ENCODE measurements at places on chromosomes 7 and 10.

DNA sequence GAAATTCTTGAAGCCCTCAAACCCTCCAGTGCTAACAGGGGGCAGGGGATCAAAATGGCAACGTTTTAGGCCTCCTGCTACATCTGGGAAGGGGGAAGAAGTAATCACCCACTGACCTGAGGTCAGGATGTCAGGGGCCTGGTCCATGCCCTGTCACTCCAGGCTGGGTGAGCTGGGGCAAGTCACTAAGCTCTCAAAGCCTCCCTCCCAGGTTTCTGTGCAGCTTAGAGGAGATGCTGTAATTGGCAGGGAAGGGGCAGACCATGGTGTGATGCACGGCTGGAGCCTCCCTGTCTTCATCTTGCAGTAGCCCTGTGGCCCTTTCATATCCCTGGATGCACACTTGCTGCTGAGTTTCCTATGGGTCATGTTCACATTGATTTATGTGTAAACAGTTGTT lies 27.2 kb downstream of the LEP start:
- DNase-seq: no peak

DNA sequence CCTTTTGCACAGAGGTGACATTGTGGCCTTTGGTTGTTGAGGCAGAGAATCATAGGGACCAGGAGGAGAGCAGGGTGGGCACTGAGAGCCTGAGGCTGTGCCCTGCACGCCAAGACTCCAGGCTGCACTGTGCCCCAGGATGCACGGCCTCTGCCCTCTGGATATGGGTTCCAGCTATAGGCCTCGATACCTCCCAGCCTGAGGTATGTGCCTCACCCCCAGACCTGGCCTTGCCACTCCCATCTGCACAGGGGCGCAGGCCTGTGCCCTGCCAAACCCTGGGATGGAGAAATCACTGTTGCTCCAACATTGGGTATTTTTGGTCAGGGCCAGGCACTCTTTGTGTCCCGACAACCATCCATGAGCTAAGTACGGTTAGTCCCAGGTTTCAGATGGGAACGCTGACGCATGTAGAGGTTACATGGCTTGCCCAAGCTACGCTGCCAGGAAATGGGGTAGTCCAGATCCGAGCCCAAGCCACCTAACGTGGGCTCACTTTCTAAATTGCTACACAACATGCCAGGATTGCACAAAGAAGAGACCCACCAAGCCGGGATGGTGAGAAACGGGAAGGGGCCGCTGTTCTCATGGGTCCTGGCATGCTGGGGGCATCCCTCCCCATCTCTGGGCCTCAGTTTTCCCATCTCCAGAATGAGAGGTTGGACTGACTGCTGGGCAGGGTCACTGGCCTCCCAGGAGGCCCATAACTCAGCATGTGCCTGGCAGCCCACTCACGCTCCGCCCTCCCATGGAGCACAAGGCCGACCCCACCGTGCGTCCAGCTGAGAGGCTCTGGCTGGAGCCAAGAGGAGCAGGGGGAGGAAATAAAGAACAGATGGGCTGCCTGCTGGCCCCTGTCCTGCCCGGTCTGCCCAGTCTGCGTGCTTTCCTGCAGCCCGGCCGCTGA lies 44.2 kb downstream of the ZCCHC24 start:
- DNase-seq: peak; percentile 56

GRCh38 chr10:132588301-132589013 lies 50.9 kb downstream of the INPP5A start:
- no peak for DNase-seq

DNA sequence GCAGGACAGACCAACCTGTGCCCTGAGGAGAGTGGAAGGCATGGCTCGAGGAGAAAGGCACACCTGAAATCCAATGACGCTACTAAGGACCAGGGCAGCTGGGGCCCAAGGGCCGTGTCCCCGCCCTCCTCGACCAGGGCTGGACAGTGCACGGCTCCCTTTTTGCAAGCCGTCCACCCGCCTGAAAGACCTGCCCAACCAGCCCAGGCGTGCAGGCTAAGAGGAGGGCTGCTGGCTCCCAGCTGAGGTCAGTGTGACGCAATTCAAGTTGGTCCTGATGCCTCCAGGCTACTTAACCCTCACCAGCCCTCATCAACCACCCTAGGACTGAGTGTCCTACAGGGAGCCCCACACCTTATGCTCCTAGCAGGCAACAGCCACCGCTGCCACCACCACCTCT lies 69.3 kb downstream of the DLG5 start:
- no peak for DNase-seq

- no peak for DNase-seq
These were observed 132.9 kb downstream of the ATXN7L1 start for GRCh38 chr7:105743351-105744090.

DNA sequence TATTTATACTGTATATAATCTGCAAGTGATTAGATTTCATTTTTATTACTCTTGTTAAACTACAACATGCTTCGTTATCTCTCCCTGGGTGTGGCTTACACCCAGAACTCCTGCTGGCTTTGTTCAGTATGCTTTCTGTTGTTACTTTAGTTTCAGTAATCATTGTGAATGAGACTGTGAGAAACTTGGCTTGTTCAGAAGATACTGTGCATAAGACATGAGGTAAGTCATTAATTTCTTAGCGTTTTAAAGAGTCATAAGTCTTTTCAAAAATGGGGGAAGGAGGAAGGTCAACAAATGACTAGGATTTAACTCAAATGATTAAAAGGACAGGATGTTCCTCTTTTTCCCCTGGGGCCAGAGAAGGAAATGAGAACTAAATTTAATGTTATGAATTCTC lies 11.6 kb upstream of the ADD3 start:
- no peak for DNase-seq

GRCh38 chr7:24381894-24382505 lies 98.0 kb downstream of the NPY start:
- DNase-seq: peak; percentile 50

DNA sequence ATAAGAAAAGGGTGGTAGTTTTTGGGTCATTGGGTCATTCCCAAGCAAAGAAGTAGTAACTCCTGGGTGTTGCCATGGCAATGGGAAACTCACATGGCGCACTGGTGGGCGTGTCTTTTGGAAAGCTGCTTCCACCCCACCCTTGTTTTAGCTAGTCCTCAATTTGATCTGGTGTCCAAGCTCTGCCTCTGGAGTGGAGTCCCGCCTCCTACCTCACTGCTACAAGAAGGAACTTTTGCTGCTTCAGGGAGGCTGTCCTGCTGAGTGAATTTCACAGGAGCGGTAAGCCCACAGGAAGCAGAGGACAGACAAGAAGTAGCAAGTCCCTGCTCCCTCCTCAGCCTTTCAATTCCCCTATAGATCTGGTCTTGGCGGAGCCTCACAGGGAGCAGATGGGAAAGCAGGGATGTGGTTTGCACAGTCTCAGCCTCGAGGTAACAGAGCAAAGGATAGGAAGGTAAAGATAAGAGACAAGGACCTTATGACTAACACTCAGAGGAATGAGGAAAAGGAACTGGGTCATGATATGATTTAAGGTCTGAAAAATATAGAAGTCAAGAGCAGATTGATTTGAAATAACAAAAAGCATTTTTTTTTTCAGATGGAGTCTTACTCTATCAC lies 700.3 kb downstream of the TNS3 start:
- peak; percentile 69 for DNase-seq

DNA sequence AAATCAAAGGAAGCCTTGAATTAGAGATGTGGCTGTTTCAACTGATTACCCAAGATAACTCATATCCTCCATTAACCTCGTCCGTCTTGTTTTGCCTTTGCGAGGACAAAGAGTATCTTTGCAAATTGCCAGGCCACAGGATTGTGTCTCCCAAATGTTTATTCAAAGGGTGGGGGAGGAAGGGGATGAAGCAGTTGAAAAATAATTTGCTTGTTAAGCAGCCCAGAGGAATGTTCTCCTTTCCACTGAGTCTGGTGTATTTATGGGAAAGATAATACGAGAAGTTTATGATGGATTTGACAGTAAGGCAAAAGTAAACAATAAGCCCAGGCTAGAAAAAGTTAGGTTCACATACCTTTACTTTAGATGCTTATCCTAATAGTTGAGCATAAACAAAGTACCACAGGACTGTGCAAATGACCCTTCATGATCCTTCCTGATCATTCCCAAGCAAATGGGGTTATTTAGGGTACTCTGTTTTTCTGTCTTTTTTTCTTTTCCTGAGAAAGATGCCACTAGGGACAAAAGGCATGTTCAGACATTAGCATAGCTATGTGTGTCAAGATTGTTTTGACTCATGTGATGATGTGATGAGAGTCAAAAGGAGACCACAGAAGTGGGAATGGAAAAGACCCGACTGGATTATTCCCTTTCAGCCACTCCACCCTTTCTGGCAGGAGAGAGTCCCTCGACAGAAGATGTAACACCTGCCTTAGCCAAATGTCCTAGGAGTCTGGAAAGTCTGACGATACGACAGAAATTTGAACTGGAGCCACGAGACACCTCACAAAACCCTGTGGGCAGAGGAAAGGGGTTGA lies 243.0 kb upstream of the GLI3 start:
- DNase-seq: no peak

DNA sequence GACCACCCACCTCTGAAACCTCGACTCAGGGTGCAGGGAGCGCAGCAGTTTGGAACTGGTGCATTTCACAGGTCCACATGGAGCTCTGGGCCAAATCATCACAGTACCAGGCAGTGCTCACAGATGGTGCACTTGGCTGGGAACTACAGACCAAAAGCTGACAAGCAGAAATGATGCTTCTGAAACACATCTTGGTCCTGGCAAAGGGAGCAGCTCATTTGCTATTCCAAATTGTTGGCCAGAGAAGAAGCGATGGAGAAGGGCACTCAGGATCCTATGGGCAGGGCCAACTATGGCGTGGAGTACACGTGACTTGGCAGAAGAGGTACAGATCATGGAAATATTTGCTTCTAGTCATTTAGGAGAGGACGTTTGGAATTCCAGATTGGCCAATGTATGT lies 383.9 kb downstream of the CALN1 start:
- DNase-seq: no peak

- DNase-seq: peak; percentile 60
These were observed 17.6 kb upstream of the ELOVL3 start for GRCh38 chr10:102208311-102209035.

DNA sequence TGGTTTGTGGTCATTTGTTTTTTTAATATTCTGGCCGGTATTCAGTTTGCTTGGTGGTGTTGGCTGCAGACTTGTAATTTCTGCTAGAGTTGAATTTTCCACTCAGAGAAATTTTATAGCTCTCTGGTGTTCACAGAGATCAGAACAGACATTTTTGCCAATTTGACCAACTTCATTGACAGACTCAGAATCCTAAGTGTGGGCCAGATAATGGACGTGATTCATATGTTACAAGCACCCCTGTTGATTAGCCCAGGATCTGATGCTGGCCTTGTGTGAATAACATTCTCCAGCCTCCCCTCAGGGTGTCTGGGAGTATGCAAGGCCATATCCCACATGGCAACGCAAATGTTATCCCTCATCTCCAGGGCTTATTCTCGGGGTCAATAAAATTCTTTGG lies 283.8 kb downstream of the C7orf25 start:
- DNase-seq: no peak

DNA sequence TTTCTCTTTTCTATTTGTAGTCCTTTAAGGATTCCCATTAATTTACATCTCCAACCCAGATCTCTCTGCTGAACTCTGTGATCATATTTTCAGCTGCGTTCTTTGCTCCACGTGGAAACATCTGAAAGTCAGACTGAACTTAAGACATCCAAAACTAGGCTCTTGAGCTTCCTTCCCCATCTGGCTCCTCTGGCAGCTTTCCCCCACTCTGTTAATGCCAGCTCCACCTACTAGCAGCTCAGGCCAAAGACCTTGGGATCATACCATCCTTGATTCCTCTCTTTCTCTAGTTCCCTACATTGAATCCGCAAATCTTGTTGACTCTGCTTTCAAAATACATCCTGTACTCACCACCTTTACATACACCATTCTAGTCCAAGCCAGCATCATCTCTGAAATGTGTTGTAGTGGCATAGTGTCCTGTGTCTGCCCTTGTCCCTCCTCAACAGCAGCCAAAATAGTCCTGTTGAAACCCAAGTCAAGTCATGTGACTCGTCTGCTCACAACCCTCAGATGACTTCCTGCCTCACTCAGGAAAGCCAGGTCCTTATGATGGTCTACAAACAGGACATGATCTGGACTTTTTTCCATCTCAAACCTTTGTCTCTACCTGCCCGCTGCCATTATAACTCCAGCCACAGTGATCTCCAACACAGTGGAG lies 7.0 kb downstream of the REEP3 start:
- DNase-seq: no peak

DNA sequence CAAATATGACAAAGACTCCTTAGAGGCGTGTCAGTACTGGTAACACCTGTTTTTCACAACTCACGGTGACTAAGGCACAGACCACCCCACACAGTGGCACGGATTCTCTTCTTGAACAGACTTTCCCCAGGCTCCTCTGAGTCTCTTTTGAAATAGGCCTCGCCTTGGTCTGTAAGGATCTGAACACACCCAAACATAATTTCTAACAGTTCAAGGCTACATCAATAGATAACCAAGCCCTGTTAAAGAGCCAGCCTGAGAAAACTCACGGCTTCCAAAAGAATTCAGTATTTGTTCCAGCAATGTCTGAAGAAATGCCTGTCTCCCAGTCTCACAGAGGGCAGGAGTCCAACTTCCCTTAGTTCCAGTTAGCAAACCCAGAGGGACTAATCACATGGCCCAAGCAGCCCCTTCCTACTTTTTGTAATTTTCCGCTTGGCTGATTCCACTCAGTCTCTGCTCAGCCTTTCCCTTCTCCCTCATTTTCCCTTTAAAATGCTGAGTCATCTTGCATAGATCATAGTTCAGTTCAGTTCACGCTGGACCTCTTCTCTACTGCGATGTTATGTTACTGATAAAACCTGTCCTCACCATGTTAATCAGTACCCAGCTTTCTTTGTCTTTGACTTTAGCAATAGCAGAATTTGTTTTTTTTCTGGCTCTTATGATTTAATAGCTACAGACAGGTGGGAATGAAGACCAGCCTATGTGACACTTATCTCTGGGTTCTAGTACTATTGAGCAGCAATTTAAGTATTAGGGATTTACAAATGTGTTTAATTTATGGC lies 22.6 kb upstream of the AKR1C3 start:
- peak; percentile 71 for DNase-seq

GRCh38 chr10:33715303-33715975 lies 381.0 kb upstream of the NRP1 start:
- no peak for DNase-seq

DNA sequence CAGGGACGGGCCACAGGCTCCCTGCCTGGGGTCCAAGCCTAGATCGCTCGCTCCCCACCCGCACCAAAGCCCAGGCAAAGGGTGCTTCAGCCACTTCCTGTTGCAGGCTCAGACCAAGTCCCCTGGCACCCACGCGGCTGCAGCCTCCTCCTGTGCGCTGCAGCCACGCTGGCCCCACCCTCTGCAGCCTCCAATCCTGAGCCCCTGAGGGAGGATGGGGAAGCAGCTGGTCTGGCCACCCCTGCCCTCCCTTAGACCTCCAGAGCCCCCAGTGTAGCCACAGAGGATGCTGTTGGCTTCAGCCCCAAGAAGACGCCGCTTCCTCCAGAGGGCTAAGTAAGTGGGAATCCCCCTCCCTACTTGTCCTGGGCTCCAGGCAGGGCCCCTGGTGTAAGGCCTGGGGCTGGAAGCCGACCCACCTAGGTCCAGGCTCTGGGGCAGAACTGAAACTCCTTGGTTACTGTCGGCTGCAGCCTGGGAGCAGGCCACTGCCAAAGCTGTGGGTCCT lies 9.4 kb downstream of the LIMK1 start:
- peak; percentile 74 for DNase-seq
